ENCODE measurements at places on chromosomes 1 and 21.

- H3K4me3 ChIP-seq = no peak overlapping the region
- H3K27ac ChIP-seq = no peak overlapping the region
- peaks cover 97% of the 10 kb centered on the region for H3K36me3 ChIP-seq
- H3K27me3 ChIP-seq = no peaks in the 10 kb centered on the region
- H3K4me1 ChIP-seq = no peaks in the 10 kb centered on the region
Observed at GRCh38 chr1:200979574-200980451, 43.7 kb downstream of the KIF21B start.

DNA sequence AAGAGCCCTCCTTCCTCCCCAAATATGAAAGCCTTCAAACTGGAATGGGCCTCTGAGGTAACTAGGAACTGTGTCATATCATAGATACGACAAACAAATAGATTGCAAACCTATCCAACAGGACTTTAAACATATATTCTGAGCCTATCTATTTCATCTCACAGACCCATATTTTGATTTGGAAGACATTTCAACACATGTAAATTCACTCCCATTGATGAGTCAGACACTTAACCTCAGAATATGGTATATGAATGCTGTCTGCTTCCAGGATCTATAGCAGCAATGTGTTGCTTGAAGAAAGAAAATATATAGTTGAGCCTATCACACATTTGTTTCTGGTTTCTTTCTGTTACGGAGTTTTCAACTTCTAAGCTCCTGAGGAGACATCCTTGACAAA is 221.9 kb upstream of the SAMSN1 start:
- no peak overlapping the region for H3K4me3 ChIP-seq
- H3K27ac ChIP-seq = no peak overlapping the region
- H3K36me3 ChIP-seq = no peaks in the 10 kb centered on the region
- no peak for DNase-seq
- H3K27me3 ChIP-seq = no peaks in the 10 kb centered on the region
- H3K4me1 ChIP-seq = no peaks in the 10 kb centered on the region

GRCh38 chr1:197126691-197127090 is 19.8 kb downstream of the ASPM start:
- DNase-seq = no peak
- H3K36me3 ChIP-seq = no peaks in the 10 kb centered on the region
- no peak overlapping the region for H3K27ac ChIP-seq
- H3K4me3 ChIP-seq = no peak overlapping the region
- peaks cover 3% of the 10 kb centered on the region for H3K4me1 ChIP-seq
- H3K27me3 ChIP-seq = no peaks in the 10 kb centered on the region

DNA sequence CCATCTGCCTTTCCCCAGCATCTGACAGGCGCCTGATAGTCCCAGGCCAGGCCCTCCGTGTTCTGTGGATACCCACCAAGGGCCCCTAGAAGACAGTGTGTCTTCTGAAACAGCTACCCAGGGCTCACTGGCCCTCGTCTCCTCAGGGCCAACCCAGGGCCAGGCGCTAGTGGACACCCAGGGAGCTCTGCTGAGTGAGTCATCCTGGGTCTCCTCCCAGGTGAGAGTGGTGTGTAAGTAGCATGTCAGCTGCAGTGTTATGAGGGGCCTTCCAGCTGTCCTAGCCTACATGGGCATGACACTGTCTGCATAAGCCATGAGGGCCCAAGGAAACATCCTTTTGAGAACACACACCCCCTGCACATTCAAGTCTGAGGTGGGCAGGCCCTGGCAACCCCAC is 36.7 kb downstream of the CHD5 start:
- no peaks in the 10 kb centered on the region for H3K27me3 ChIP-seq
- H3K27ac ChIP-seq = no peak overlapping the region
- no peak overlapping the region for H3K4me3 ChIP-seq
- H3K36me3 ChIP-seq = no peaks in the 10 kb centered on the region

- H3K27me3 ChIP-seq = no peaks in the 10 kb centered on the region
- no peaks in the 10 kb centered on the region for H3K4me1 ChIP-seq
- no peak overlapping the region for H3K4me3 ChIP-seq
- H3K27ac ChIP-seq = no peak overlapping the region
- no peaks in the 10 kb centered on the region for H3K36me3 ChIP-seq
Observed at GRCh38 chr1:72431810-72432209, 149.5 kb upstream of the NEGR1 start.

GRCh38 chr1:203858975-203859374 is 2.4 kb upstream of the SNRPE start:
- peaks cover 12% of the 10 kb centered on the region for H3K4me1 ChIP-seq
- H3K36me3 ChIP-seq = peaks cover 10% of the 10 kb centered on the region
- DNase-seq = no peak

- H3K27me3 ChIP-seq = no peaks in the 10 kb centered on the region
- no peak overlapping the region for H3K4me3 ChIP-seq
- no peak for DNase-seq
- no peaks in the 10 kb centered on the region for H3K4me1 ChIP-seq
- no peaks in the 10 kb centered on the region for H3K36me3 ChIP-seq
- no peak overlapping the region for H3K27ac ChIP-seq
Observed at GRCh38 chr1:24635195-24635843, 7.8 kb upstream of the SRRM1 start.

DNA sequence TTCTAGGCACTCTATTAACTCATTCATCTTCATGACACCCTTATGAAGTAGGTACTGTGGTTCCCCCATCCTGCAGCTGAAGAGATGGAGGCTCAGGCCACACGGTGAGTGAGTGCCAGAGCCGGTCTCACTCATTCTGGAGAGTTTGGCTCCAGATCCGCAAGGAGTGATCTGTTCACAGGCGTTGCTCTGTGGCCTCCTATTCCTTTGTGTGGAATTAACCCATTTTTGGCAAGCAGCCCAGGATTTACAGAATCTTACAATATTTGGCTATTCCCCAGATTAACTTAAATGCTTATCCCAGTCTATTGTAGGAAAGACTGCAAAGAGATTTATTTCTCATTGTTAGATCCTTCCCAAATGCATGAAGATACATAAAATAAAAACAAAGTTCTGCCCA is 29.6 kb downstream of the KIAA0040 start:
- H3K36me3 ChIP-seq = peaks cover 96% of the 10 kb centered on the region
- DNase-seq = no peak
- H3K4me3 ChIP-seq = no peak overlapping the region
- no peak overlapping the region for H3K27ac ChIP-seq
- no peaks in the 10 kb centered on the region for H3K27me3 ChIP-seq
- no peaks in the 10 kb centered on the region for H3K4me1 ChIP-seq
